Uterus (tissue), 4 donors: ENCODE measurements at places on chromosomes 3 and 15. TPM values are rescaled to one million over a fixed set of nuclear protein-coding genes. Genes with fewer than 3 reads are reported as not detected.

DNA sequence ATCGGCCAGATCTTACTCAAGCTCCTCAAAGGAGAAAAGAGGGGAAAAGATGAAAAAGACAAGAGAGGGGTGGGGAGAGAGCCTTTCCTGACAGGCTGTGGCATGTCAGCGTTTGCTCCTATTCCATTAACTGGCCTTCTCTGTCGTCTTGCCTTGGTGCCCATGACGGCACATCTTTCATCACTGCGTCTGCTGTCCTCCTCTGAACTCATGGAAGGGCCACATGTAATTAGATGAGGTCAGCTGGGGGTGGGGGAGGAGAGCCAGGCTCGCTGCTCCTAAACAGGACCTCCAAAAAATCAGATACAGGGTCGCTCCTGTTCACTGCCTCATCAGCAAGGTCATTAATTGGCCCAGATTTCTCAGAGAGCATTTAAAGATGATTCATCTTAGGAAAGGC lies 49.7 kb downstream of the LRTM1 start:
- no peaks in the 10 kb centered on the region for H3K4me1 ChIP-seq
- no peak for DNase-seq
- no peak overlapping the region for H3K4me3 ChIP-seq
- no peaks in the 10 kb centered on the region for H3K27me3 ChIP-seq

DNA sequence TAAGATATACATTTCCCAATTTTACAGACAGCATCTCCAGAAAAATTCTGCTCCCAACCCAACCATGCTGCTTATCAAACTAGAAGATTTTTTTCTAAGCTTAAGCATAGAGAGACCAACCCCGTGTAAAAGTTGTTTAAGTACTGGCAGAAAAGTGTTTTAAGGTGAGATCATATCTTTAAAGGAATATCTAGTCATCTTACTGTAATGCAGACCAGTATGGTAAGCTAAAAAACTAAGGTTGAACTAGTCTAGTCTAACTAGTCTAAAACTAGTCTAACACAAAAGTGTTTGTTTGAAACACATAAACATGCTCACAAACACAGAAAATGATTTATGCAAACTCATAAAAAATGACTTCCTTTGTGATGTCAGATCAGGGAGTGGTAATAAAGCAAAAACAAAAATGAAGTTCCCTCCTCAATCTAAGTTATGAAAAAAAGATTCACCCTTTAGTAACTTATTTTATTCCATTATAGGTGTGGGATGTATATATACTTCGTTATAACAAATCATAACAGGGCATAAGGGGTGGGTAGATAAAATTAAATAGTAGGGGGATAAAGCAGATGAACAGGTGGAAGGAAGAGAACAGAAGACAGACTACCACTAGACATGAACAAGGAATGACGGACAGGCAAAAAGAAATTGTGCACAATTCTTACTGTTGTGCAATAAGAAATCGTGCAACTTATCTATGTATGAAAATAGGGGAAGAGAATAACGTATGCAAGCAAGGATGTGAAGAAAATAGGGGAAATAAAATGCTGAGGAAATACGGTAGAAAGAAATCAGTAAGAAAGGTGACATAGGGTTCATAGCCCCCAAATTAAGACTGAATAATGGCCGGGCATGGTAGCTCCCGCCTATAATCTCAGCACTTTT lies 10.0 kb downstream of the MYO5A start:
- no peaks in the 10 kb centered on the region for H3K4me1 ChIP-seq
- H3K4me3 ChIP-seq: no peak overlapping the region
- no peak overlapping the region for H3K27ac ChIP-seq
- DNase-seq: no peak
- H3K36me3 ChIP-seq: no peaks in the 10 kb centered on the region

- H3K27ac ChIP-seq: no peak overlapping the region
- DNase-seq: no peak
- peaks cover 9% of the 10 kb centered on the region for H3K4me1 ChIP-seq
- no peaks in the 10 kb centered on the region for H3K36me3 ChIP-seq
These were observed 21.0 kb downstream of the ABHD2 start for GRCh38 chr15:89109238-89109637.

DNA sequence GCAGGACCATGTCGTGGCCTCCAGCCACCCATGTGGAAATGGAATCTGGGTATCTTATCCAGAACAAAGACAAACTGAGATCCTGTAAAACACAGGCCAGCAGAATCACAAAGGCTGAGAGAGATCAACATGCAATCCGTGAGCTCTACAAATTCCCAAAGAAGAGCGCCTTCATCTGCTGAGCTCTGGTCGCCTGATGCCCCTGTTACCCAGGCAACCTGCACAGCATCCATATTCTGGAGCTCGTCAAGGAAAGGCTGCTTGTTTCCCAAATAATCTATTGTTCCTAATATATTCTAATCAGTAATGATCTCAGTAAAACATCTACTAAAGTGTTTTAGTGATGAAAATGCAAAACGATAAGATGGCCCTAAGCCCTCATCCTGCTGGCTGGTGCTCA lies 133.6 kb downstream of the OCA2 start:
- no peaks in the 10 kb centered on the region for H3K27me3 ChIP-seq
- H3K4me1 ChIP-seq: no peaks in the 10 kb centered on the region
- no peak overlapping the region for H3K4me3 ChIP-seq
- H3K27ac ChIP-seq: no peak overlapping the region
- DNase-seq: no peak

DNA sequence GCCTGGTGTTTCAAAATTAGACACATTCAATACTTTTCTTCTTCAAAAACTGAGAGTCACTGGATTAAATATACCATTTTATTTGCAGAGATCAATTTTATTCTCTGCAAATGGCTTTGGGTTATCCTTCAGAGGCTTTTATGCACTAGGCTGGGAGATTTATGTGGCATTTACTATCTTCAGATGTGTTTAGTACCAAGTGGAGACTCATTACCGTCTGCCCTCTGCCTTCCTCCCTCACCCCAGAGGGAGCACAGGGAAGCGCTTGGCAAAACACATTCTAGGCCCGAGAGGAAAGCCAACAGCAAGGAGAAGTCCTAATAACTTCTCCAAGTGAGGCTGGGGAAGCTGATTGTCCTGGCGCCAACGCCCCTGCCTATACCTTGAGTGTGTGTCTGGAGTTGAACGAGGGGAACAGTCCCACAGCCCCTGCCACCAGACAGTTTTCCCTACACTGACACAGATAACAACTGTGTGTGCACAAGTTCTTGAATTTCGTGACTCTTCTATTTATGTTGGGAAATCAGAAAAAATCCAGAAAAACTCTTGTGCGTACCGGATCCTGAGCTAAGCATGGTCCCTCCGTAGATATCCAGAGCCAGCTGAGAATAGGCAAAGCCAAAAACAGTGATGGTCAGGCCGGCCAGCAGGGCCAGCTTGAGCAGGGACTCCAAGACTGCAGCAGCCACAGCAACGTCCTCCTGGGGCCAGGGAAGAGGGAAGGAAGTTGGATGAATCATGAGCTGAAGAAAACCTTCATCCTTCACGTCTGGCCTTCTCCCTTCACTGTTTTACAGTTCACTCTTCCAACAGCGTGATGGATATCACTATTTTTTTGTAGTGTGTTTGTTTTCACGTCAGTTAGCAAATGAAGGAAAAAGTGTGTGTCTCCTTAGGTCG lies 26.6 kb downstream of the RFT1 start:
- H3K27me3 ChIP-seq: no peaks in the 10 kb centered on the region
- H3K27ac ChIP-seq: no peak overlapping the region
- no peak overlapping the region for H3K4me3 ChIP-seq
- no peaks in the 10 kb centered on the region for H3K4me1 ChIP-seq
- no peaks in the 10 kb centered on the region for H3K36me3 ChIP-seq
- no peak for DNase-seq

GRCh38 chr3:131543714-131544113 lies 40.9 kb upstream of the MRPL3 start:
- H3K36me3 ChIP-seq: no peaks in the 10 kb centered on the region
- H3K27ac ChIP-seq: no peak overlapping the region
- H3K4me1 ChIP-seq: no peaks in the 10 kb centered on the region
- DNase-seq: peak; percentile 65

GRCh38 chr15:60423537-60423936 lies 25.8 kb upstream of the ANXA2 start:
- H3K4me1 ChIP-seq: no peaks in the 10 kb centered on the region
- no peaks in the 10 kb centered on the region for H3K27me3 ChIP-seq
- no peak overlapping the region for H3K27ac ChIP-seq

DNA sequence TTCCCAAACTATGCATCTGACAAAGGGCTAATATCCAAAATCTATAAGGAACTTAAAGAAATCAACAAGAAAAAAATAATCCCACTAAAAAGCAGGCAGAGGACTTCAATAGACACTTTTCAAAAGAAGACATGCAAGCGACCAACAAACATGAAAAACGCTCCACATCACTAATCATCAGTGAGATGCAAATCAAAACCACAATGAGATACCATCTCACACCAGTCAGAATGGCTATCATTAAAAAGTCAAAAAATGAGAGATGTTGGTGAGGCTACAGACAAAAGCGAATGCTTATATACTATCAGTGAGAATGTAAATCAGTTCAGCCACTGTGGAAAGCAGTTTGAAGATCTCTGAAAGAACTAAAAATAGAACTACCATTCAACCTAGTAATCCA lies 20.2 kb downstream of the CFAP44 start:
- no peak overlapping the region for H3K27ac ChIP-seq
- DNase-seq: no peak
- no peaks in the 10 kb centered on the region for H3K4me1 ChIP-seq
- no peak overlapping the region for H3K4me3 ChIP-seq
- H3K27me3 ChIP-seq: no peaks in the 10 kb centered on the region

DNA sequence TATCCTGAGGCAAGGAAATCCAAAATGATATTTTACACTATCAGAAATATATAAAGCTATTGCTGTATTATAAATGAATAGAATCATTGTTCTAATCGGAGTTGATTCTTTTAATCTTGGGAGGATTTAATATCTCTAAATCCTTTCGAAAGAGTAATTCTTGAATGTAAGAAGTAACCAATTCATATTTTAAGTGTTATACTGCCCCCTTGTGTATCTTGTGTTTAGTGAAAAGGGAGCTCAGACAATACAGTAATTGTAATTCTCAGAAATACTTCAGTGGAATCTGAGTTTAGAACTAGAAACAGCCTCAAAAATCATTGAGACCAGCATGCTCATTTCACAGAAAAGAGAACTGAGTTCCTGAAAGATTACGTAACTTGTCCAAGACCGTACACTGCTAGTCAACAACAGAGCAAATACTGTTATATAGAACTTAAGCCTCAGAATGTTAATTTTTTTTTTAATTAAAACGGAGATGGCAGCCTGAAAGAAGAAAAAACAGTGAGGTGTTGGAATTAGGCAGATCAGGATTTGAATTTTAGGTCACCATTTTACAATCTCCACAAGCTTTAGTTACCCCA lies 42.9 kb downstream of the PLCH1 start:
- no peaks in the 10 kb centered on the region for H3K4me1 ChIP-seq
- H3K27me3 ChIP-seq: no peaks in the 10 kb centered on the region
- H3K27ac ChIP-seq: no peak overlapping the region
- no peak overlapping the region for H3K4me3 ChIP-seq
- no peaks in the 10 kb centered on the region for H3K36me3 ChIP-seq

- H3K27ac ChIP-seq: no peak overlapping the region
- DNase-seq: no peak
- no peak overlapping the region for H3K4me3 ChIP-seq
- no peaks in the 10 kb centered on the region for H3K36me3 ChIP-seq
- no peaks in the 10 kb centered on the region for H3K4me1 ChIP-seq
These were observed 110.6 kb upstream of the DCBLD2 start for GRCh38 chr3:99012051-99012450.

- H3K27ac ChIP-seq: no peak overlapping the region
- no peak overlapping the region for H3K4me3 ChIP-seq
- no peaks in the 10 kb centered on the region for H3K4me1 ChIP-seq
- H3K27me3 ChIP-seq: no peaks in the 10 kb centered on the region
- DNase-seq: no peak
These were observed 380.0 kb upstream of the GOLIM4 start for GRCh38 chr3:168475704-168476103.

DNA sequence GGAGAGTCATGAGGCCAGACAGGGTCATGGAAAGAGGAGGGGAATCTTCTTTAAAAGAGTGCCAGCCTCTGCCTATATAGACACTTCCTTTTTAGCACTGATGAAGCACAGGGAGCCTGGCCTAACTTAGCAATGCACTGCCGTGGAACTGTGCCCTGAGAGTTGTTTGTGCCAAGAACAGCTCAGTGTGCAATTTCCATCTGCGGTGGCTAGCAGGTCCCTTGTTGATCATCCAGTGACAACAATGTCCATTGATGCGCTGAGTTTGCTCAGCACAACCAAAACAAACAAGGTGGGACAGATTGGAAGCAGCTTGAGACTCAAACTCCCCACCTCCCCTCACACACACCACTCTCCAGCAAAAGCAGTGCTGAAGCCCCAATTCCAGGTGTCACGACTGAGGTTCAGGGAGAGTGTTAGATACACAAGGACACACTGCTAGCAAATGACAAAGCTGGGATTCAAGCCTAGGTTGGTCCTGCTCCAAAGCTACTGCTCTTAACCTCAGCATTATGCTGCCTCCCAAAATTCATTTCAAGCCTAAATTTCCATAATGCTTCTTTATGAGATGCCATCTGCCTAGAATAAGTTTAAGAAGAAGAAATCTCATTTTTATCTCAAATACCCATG lies 316.6 kb upstream of the UBE2E2 start:
- H3K27ac ChIP-seq: no peak overlapping the region
- H3K4me3 ChIP-seq: no peak overlapping the region
- DNase-seq: no peak
- H3K27me3 ChIP-seq: no peaks in the 10 kb centered on the region

DNA sequence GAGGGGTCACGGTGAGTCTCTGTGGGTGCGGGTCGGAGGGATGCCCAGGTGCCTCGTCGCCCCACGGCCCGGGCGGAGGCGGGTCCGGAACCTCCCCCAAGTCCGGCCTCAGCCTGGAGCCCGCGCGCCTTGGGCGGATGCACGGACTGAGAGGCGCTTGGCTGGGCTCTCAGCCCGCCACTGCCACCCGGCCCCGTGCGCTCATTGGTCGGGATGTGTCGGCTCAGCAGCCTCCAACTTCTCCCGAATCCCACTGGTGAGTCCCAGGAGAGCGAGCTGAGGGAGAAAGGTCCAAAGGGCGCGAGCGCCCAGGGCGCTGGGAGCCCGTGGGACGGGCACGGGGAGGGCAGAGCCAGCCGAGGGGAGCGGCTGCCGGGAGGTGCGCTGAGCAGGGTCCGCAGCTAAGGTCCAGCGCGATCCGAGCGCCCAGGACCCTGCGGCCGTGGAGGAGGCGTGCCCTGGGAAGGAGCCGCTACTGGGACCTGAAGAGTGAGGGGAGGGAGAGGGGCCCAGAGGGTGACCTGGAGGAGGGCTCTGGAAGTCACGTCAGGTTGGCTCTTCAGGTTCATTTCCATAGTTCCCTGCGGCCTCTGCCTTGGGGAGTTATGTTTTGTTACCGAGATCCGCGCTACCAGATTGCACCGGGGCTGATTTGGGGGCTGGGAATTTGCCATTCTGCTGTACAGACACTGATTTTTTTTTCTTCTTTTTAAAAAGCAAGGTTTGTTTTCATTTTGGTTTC lies at the start of gene MME:
MME (plus strand) TSS at position 574 of the 742 bp plus-strand sequence. CDS start 3,849 bp downstream, outside the sequence.
- no peak within 1 kb of the TSS for H3K27ac ChIP-seq
- H3K4me1 ChIP-seq: no peaks in the 10 kb centered on the region
- no peaks in the 10 kb centered on the region for H3K27me3 ChIP-seq

NEK11 gene
- total RNA-seq: 7.9 TPM

KLHL40 gene
- not detected for total RNA-seq

SNURF gene
- 23.2 TPM for total RNA-seq
